ENCODE measurements at places on chromosomes 2 and 18.

- no peak for DNase-seq
Measured at GRCh38 chr2:20584399-20585358, 66.2 kb downstream of the HS1BP3 start.

GRCh38 chr18:77062518-77063003, 70.0 kb downstream of the MBP start:
- no peak for DNase-seq

DNA sequence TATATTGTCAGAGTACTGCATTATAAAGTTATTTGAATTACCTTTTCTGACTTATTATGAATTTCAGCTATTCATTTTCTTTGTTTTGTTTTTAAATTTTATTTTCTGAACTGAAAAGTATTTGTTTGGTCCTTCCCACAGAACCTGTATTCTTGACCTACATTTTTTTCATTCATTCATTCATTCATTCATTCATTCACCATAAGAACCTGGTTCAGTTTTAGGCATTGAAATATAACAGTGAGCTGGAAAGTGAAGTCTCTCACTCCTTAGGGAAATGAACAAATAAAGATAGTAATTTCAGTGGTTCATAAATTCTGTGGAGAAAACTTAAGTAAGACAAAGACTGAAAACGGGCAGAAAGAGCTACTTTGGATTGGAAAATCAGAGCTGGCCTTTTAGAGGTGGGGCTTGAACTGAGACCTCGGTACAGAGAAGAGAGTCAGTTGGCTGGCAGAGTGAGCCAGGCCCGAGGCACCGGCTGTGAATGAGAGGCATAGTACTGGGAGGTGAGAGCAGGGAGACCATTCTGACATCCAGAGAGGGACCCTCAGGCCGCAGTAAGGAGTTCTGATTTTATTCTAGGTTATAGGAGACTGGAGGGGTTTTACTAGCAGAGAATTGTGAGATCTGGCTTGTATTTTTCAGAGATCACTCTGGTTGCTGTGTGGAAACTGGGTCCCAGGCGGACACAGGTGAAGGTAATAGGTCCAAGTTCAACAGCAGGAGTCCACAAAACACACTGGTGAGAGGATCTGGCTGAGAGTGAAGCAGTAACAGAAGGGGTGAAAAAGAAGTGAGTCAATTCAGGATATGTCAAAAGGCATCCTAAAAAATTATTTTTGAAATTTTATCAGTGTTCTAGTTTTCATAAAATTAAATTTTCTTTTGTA, 75.8 kb upstream of the FN1 start:
- DNase-seq, result no peak

- no peak for DNase-seq
Measured at GRCh38 chr2:74917702-74918619, 40.5 kb upstream of the POLE4 start.

- DNase-seq, result no peak
Measured at GRCh38 chr2:190896477-190896876, 15.9 kb downstream of the GLS start.

DNA sequence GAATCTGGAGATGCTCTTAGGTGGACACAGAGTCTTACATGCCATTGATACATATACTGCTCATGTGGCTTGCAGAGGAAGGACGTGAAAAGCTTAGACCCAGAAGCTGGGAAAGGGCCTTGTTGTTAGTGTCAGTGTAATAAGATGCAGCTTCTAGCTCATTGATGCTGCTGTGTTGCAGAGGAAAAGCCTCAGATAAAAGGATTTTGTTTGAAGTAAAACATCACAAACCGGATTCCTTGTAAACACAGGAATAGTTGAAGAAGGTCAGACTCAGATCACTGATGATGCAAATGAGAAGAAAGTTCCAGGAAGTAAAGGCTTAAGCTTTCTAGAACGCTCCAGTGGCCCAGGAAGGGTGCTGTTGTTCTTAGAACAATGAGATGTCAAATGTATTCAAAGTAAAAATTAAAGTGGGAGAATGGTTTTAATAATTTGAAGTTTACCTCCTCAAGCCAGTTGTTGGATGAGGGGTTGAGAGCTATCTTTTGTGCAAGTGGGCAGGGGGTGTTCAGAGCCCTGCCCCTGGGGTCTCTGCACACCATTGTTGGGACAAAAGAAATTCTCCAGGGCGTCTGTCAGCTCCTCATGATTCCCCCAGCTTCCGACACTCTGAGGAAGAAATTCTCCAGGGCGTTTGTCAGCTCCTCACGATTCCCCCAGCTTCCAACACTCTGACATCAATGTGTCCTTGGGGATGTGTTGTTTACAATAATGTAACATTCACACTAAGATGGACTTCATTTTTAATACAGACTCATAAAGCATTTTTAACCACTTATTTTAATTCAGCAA, 61.3 kb upstream of the CHMP1B start:
- DNase-seq, result no peak

- DNase-seq, result no peak
Measured at GRCh38 chr18:13258921-13259320, 40.4 kb downstream of the LDLRAD4 start.

GRCh38 chr2:128613351-128613750, 294.7 kb upstream of the HS6ST1 start:
- no peak for DNase-seq

- DNase-seq, result no peak
Measured at GRCh38 chr2:152428800-152429582, 94.0 kb downstream of the FMNL2 start.

- DNase-seq, result no peak
Measured at GRCh38 chr2:14960686-14961324, 328.3 kb downstream of the LRATD1 start.

DNA sequence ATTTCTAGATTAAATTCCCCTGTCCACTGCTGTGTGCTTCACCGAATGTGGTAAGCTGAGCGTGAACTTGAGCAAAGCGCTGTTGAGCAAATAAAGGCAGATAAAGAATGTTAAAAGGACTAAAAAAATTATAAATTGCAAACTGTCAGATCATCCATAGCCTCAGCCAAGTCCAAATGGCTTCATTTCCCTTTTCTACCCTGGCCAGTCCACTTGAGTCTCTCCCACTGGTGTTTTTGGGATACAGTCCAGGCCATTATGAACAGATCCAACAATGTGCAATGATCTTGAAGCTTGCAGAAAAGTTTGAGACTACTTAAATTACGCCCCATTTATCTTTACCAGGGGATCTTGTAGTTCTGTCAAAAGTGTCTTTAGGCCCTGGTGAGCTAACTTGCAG, 254.6 kb upstream of the PIK3C3 start:
- no peak for DNase-seq

DNA sequence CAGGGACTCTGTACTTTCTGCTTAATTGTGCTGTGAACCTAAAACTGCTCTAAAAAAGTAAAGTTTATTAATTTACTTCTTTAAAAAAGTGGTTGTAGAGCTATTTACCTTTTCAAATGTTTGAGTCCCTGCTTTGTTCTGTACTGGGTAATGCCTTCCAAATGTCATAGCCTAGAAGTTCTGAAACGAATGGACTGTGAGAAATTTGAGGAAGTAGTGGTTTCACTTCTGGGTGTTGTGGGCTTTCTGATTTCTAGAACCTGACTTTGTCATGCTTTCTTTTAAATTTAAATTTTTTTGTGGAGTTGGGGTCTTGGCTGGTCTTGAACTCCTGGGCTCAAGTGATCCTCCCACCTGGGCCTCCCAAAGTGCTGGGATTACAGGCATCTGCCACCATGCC, 44.6 kb downstream of the SMAD4 start:
- no peak for DNase-seq

DNA sequence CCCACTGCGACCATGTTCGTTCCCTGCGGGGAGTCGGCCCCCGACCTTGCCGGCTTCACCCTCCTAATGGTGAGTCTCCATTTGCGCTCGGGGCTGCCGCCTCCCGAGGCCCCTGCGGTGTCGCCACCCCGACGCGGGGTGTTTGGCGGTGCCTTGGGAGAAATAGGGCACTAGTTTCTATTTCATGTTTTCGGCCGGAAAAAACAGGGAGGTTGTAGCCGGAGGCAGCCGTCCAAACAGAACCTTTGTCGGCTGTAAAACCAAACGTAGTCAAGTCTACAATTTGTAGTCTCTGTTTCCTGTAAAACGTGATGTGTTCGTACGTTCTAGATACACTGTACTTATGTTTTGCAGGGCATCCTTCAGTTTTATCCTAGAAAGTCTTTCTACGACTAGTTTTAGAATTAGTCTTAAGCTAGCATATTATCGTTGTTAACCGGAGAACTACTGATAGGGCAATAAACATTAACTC, 290 bp downstream of the PSMG2 start:
- no peak for DNase-seq

DNA sequence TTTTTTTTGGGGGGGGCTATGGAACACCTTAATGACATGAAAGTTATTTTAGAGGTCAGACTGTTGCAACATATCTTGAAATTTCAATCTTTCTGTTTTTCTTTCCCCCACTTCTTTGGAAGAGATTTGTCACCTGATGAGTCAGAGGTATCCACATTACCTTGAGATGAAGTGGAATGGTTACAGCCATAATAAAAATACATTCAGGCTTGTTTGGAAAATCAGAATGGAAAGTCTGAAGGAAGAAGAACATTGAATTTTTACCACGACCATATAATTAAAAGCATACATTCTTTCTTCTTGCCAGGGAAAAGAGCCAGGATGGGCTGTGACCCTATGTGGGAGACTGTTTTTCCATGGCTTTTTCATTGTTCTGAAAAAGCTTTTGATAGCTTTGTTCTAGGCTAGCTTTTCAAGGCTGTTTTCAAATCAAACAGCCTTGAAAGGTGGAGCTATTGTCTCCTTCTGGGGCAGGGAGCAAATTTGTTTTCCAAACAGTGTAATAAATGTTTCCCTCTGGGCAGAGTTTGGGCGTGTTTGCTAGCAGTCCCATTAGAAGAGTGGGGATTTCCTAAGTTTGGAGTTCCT, 2.3 kb upstream of the GTF3C3 start:
- DNase-seq, result no peak

DNA sequence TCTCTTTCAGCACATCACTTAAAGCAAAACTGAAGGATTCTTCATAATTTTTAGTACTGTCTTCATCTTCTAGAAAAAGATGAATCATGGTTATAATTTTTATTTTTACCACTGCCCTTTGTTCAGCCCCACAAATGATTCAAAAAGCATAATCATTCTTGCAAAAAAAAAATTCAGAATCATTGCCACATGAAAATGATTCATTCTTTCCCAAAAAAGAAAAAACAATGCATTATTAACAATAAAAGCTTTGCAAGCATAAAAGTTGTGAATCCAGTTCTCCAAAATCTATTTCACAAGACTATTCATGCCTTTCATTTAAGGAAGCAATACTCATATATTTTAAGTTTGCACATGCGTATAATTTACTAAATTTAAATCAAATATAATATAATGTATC, 204.8 kb downstream of the RBM43 start:
- DNase-seq, result no peak

GRCh38 chr2:207952564-207953345, 72.6 kb downstream of the PLEKHM3 start:
- no peak for DNase-seq

DNA sequence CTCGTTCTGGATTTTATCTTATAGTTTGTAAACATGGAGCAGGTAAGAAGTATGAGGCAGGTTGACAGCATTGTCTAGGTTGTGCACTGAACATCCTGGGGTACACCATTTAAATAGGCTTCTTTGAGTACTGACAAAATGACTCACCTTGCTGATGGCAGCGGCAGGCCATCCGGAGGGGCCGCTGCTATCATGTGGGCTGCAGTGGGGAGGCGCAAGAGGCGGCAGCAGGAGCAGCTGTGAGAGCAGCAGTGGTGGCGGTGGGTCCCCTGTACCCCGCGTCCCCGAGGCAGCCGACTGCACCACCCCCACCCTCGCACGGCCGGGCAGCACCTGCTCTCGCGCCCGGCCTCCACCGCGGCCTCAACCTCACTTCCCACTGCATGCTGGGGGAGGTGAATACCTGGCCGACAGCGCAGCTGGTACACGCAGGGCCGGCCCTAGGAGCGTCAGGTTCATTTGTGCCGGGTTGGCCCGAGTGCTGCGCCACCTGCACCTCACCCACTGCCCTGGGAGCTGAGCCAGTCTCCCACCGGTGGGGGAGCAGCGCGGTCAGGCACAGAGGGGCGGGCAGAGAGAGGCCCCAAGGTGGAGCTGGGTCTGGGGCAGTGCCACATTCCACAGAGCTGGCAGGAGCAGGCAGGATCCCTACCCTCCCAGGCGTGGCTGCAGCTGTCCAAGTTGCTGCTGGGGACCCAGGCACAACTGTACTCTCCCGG, 154.5 kb upstream of the RBMS1 start:
- DNase-seq, result no peak

GRCh38 chr2:171432969-171433762, 624 bp downstream of the METTL8 start:
- DNase-seq, result peak; percentile 71

DNA sequence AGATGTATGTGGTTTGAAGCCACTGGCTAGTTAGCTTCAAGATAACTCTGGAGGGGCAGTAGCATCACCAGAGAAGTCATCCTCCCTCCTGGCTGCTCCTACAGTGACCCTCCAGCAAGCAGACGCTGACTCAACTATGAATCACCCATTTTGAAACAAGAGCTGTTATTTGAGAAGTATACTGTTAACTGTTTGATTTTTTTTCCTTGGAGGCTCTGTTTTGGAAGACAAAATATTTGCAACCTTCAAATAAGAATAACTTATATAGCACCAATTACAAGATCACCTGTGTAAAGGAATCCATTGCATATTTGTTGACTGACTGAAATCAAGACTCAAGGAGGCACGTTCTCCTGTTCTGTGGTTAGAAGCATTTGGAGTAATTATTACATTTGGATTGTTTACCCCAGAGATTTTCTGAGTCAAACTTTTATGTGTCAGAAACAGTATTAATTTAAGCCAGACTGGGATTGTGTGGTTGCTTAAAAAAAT, 313.8 kb downstream of the MTX2 start:
- DNase-seq, result no peak

DNA sequence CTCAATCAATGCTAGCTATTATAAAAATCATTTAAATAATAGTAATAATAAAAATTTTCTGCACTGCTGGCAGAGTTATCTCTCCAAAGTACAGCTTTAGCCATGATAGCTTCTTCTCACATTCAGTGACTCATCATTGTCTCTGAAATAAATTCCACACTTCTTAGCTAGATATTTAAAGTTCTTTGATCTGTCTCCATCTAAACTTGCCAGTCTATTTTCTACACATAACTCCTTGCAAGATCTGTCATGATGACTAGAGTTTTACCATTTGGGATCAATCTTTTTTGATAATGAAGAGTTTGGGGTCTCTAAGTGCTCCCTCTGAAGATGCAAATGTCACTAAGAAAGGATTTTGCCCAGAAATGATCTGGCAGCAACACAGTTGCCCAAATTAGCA, 155.4 kb upstream of the LHCGR start:
- DNase-seq, result no peak

DNA sequence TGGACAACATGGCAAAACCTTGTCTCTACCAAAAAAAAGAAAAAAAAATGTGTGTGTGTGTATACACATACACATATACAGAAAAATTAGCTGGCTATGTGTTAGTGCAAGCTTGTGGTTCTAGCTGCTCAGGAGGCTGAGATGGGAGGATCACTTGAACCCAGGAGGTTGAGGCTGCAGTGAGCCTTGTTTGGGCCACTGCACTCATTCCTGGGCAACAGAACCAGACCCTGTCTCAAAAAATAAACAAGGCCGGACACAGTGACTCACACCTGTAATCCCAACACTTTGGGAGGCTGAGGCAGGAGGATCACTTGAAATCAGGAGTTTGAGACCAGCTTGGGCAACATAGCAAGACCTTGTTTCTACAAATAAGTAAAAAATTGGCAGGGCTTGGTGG, 2.1 kb downstream of the COQ10B start:
- DNase-seq, result no peak
